ENCODE measurements at places on chromosomes 2 and 18. TPM values are rescaled to one million over a fixed set of nuclear protein-coding genes. Genes with fewer than 3 reads are reported as not detected.
A peak's percentile ranks its signal among the peaks of the same experiment; 100 is the strongest.

DNA sequence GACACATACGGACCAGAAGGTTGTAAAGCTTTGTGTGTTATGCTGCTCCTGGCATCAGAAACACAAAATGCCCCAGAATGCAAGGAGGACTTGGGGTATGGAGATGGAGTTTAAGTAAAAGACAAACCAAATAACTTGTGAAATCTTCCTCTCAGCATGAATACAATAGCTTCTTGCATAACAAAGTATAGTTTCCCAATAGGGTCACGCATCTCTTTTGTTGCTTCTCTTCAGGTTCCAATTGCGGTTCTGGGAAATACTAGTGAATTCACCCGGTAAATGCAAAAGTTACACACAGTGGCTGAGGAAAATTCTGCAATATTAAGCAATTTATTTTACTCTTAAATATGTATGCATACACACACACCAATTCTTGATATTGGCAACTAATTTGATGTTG is 339.2 kb upstream of the EPHA4 start:
- H3K4me1 ChIP-seq = no peaks in the 10 kb centered on the region
- no peaks in the 10 kb centered on the region for H3K27me3 ChIP-seq
- H3K4me3 ChIP-seq = no peak overlapping the region
- H3K27ac ChIP-seq = no peak overlapping the region
- H3K36me3 ChIP-seq = no peaks in the 10 kb centered on the region
- DNase-seq = no peak

DNA sequence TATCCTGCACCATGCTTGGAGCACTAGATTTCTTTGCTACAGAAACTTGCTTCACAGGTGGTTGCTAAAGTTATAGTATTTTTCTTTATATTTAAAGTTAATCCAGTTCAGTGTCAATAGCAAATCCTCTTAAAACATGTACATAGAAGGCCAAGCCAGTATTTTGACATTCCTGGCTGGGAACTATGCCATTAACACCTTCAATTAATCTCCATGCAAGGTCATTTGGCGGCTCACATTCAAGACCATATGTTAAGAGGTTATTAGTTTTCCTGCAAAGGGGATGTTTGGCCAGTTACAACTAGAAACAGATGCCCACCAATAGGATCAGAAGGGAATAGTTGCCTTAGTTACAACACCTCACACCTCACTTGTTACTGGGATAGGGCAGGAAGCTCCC is 261.3 kb upstream of the MEIS1 start:
- peak; percentile 47 for DNase-seq
- H3K27me3 ChIP-seq = no peaks in the 10 kb centered on the region
- no peaks in the 10 kb centered on the region for H3K4me1 ChIP-seq
- H3K4me3 ChIP-seq = no peak overlapping the region
- H3K36me3 ChIP-seq = no peaks in the 10 kb centered on the region

DNA sequence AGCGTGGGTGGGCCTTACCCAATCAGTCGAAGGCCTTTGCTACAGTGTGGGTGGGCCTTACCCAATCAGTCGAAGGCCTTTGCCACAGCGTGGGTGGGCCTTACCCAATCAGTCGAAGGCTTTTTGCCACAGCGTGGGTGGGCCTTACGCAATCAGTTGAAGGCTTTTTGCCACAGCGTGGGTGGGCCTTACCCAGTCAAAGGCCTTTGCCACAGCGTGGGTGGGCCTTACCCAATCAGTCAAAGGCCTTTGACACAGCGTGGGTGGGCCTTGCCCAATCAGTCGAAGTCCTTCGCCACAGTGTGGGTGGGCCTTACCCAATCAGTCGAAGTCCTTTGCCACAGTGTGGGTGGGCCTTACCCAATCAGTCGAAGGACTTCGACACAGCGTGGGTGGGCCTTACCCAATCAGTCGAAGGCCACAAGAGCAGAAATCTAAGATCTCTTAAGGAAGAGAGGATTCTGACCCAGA is 16.3 kb upstream of the GAL3ST2 start:
- H3K27ac ChIP-seq = no peak overlapping the region
- H3K27me3 ChIP-seq = no peaks in the 10 kb centered on the region
- H3K4me1 ChIP-seq = peaks cover 4% of the 10 kb centered on the region
- no peak overlapping the region for H3K4me3 ChIP-seq
- peaks cover 79% of the 10 kb centered on the region for H3K36me3 ChIP-seq
- no peak for DNase-seq

- no peaks in the 10 kb centered on the region for H3K27me3 ChIP-seq
- peaks cover 15% of the 10 kb centered on the region for H3K4me1 ChIP-seq
- no peak overlapping the region for H3K27ac ChIP-seq
- H3K36me3 ChIP-seq = peaks cover 34% of the 10 kb centered on the region
- no peak for DNase-seq
- H3K4me3 ChIP-seq = no peak overlapping the region
Measured at GRCh38 chr2:99420031-99420430, 69.8 kb downstream of the REV1 start.

DNA sequence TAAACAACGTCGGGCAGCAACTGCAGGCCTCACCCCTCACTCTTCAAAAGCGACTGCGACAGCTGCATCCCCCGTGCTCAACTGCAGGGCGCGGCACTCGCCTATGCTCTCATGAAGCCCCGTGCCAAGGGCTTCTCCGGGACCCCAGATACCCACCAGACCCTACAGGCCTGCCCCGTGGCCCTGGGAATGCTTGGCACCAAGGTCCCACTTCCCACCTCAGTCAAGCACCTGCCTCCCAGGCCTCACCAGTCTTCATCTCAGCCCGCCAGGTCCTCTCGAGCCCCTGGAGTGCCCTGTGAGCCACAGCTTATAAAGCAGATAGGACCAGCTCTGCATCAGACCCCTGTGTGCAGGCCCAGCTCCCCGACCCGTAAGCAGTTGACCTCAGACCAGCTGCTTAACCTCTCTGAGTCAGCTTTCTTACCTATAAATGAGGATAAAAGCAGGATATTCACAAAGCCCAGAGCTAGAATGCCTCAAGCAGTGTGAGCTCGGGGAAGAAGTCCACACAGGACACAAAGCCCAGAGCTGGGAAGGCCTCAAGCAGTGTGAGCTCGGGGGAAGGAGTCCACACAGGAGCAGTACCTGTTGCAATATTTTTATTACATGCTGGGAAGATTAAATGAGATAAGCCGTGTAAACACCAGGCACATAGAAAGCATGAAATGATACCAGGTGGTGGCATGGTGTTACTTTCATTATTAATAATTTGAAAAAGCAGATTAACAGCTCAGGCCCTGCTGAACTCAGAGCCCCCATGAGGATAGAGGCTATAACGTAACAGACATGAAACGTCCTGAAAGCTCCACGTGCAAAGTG is 96.9 kb downstream of the HDAC4 start:
- peaks cover 56% of the 10 kb centered on the region for H3K4me1 ChIP-seq
- H3K27ac ChIP-seq = peak overlapping the region; percentile 67
- H3K36me3 ChIP-seq = no peaks in the 10 kb centered on the region
- H3K4me3 ChIP-seq = peak overlapping the region; percentile 3
- no peak for DNase-seq

- peaks cover 19% of the 10 kb centered on the region for H3K4me1 ChIP-seq
- no peak for DNase-seq
- H3K27me3 ChIP-seq = no peaks in the 10 kb centered on the region
Measured at GRCh38 chr2:55865096-55865835, 58.3 kb downstream of the EFEMP1 start.

DNA sequence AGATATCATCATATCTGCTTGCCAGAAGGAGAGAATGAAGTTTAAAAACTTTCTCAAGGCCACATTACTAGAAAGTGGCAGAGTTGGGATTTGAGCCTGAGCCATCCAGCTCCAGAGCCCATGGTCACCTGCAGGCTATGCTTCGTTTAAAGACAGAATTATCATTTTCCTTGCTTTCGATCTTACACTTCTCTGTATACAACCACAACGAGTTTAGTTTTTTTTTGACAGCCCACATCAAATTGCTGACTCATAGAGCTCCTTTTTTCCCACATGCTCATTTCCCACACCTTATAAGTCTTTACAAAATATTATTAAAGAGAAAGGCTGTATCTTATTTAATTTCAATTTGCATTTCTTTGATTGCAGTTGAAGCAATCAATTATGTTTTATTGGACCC is 6.5 kb downstream of the PLEK start:
- H3K4me1 ChIP-seq = no peaks in the 10 kb centered on the region
- H3K4me3 ChIP-seq = no peak overlapping the region
- no peaks in the 10 kb centered on the region for H3K27me3 ChIP-seq
- no peak overlapping the region for H3K27ac ChIP-seq
- no peaks in the 10 kb centered on the region for H3K36me3 ChIP-seq

- H3K4me1 ChIP-seq = no peaks in the 10 kb centered on the region
- no peaks in the 10 kb centered on the region for H3K36me3 ChIP-seq
- H3K27ac ChIP-seq = no peak overlapping the region
Measured at GRCh38 chr2:133791191-133791590, 222.9 kb upstream of the NCKAP5 start.

DNA sequence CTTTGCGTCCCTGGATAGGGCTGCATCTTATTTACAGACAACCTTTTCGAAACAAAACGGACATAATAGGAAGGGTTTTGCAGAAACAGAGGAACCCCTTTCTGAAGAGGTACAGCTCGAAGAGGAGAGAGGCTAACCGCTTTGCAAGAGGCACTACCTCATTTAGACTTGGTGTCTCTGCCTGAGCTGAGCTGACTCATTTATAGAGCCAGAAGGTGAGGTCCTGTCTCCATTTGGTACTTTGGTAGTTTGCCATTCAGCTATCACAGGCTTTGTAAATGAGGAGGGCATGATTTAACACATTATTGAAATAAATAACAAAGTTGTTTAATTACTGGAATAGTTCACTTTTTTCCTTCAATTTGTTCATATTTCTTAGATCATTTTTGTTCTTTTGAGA is 2.2 kb upstream of the NXPH2 start:
- peaks cover 19% of the 10 kb centered on the region for H3K27me3 ChIP-seq
- H3K27ac ChIP-seq = no peak overlapping the region
- DNase-seq = no peak
- H3K4me3 ChIP-seq = no peak overlapping the region
- H3K4me1 ChIP-seq = peaks cover 24% of the 10 kb centered on the region

DNA sequence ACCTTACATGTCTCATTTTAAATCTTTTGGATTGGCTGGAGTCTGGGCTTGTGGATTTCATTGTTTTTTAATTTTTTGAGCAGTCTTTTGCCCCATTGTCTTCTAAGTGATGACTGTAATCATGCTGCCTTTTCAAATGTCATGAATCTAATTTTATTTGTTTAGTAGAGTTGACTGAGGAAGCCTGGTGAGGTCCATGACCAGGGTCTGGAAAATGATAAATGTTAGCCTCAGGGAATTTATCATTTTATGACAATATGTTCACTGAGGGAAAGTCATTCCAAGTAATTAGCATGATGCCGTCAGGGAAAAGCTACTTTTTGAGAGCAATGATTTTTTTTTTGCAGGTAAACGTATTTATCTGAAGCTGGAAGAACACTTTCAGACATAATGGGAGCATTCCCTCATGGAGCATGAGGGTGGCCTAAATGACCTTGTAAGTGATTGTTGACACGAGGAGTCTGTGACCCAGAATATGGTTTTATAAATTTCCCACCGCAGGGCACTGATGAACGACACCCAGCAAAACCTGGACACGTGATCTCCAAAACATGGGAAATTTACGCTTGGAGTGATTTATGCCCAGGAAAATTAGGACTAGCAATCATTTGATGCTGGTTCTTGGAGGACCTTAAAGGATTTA is 155.3 kb upstream of the NABP1 start:
- no peak overlapping the region for H3K4me3 ChIP-seq
- no peak for DNase-seq
- no peaks in the 10 kb centered on the region for H3K36me3 ChIP-seq
- no peaks in the 10 kb centered on the region for H3K4me1 ChIP-seq

GRCh38 chr18:44731530-44732237 is 51.0 kb downstream of the SETBP1 start:
- H3K4me1 ChIP-seq = peaks cover 50% of the 10 kb centered on the region
- H3K27ac ChIP-seq = no peak overlapping the region
- H3K27me3 ChIP-seq = no peaks in the 10 kb centered on the region
- no peak for DNase-seq
- H3K4me3 ChIP-seq = no peak overlapping the region
- H3K36me3 ChIP-seq = no peaks in the 10 kb centered on the region

GRCh38 chr2:44324971-44325426 is 36.3 kb downstream of the PREPL start:
- H3K36me3 ChIP-seq = peaks cover 40% of the 10 kb centered on the region
- no peak overlapping the region for H3K4me3 ChIP-seq
- H3K27ac ChIP-seq = no peak overlapping the region
- DNase-seq = no peak
- peaks cover 13% of the 10 kb centered on the region for H3K4me1 ChIP-seq

- peaks cover 7% of the 10 kb centered on the region for H3K4me1 ChIP-seq
- no peaks in the 10 kb centered on the region for H3K27me3 ChIP-seq
- no peaks in the 10 kb centered on the region for H3K36me3 ChIP-seq
- no peak for DNase-seq
- no peak overlapping the region for H3K27ac ChIP-seq
Measured at GRCh38 chr2:226445216-226445861, 354.3 kb downstream of the IRS1 start.

- no peaks in the 10 kb centered on the region for H3K36me3 ChIP-seq
- peaks cover 4% of the 10 kb centered on the region for H3K4me1 ChIP-seq
- peaks cover 6% of the 10 kb centered on the region for H3K27me3 ChIP-seq
- no peak for DNase-seq
- no peak overlapping the region for H3K4me3 ChIP-seq
Measured at GRCh38 chr2:241519669-241520068, 11.3 kb upstream of the STK25 start.

- DNase-seq = no peak
- H3K27me3 ChIP-seq = no peaks in the 10 kb centered on the region
- no peak overlapping the region for H3K27ac ChIP-seq
Measured at GRCh38 chr2:146437712-146438111, 1407.1 kb upstream of the ACVR2A start.

DNA sequence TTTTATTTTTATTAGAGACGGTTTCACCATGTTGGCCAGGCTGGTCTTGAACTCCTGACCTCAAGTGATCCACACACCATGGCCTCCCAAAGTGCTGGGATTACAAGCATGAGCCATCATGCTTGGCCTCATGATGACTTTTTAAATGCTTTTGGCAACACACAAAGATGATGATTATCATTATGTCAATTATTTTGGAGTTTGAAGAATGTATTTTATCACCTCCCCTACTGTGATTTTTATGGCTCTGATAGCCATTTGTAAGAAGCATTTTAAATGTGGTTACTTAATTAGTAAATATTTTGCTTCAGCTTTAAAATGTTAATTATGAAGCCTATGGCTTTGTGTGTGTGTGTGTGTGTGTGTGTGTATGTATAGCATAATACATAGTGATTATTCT is 45.1 kb upstream of the RAB27B start:
- no peaks in the 10 kb centered on the region for H3K27me3 ChIP-seq
- no peaks in the 10 kb centered on the region for H3K36me3 ChIP-seq
- H3K27ac ChIP-seq = no peak overlapping the region
- DNase-seq = no peak

DNA sequence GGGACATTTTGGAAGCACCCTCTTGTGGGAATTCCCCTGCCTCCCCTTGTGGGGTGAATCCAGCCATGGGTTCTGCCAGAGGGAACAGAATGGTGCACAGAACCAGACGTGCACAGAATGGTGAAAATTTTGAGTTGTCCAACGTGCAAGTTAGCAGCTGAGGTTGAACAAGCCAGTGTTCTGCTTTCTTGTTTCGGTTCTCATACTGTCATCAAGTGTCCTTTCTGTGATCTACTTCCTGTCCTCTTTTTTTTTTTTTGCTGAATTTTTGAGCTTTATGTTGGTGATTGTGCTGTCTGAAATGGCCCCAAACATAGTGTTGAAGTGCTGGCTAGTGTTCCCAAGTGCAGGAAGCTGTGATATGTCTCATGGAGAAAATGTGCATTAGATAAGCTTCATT is 21.5 kb upstream of the REEP1 start:
- H3K27ac ChIP-seq = no peak overlapping the region
- DNase-seq = no peak
- no peak overlapping the region for H3K4me3 ChIP-seq
- no peaks in the 10 kb centered on the region for H3K4me1 ChIP-seq
- H3K27me3 ChIP-seq = no peaks in the 10 kb centered on the region

HTR2B gene
- not detected for total RNA-seq

C1GALT1C1L gene
- not detected for total RNA-seq

WIPF1 gene
- 35.9 TPM for total RNA-seq

MEP1B gene
- 1.1 TPM for total RNA-seq

OTOF gene
- total RNA-seq = not detected

ALLC gene
- total RNA-seq = not detected
